ENCODE measurements at places on chromosomes 1 and 21.
A peak's percentile ranks its signal among the peaks of the same experiment; 100 is the strongest.

DNA sequence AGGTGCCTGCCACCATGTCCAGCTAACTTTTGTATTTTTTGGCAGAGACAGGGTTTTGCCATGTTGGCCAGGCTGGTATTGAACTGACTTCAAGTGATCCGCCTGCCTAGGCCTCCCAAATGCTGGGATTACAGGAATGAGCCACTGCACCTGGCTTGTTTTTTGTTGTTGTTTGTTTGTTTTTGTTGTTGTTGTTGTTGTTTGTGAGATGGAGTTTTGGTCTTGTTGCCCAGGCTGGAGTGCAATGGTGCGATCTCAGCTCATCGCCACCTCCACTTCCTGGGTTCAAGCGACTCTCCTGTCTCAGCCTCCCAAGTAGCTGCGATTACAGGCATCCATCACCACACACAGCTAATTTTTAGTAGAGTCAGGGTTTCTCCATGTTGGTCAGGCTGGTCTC lies 7.1 kb upstream of the L1TD1 start:
- H3K36me3 ChIP-seq = no peaks in the 10 kb centered on the region
- no peaks in the 10 kb centered on the region for H3K27me3 ChIP-seq
- no peak overlapping the region for H3K27ac ChIP-seq
- DNase-seq = no peak
- no peak overlapping the region for H3K4me3 ChIP-seq
- H3K4me1 ChIP-seq = no peaks in the 10 kb centered on the region

DNA sequence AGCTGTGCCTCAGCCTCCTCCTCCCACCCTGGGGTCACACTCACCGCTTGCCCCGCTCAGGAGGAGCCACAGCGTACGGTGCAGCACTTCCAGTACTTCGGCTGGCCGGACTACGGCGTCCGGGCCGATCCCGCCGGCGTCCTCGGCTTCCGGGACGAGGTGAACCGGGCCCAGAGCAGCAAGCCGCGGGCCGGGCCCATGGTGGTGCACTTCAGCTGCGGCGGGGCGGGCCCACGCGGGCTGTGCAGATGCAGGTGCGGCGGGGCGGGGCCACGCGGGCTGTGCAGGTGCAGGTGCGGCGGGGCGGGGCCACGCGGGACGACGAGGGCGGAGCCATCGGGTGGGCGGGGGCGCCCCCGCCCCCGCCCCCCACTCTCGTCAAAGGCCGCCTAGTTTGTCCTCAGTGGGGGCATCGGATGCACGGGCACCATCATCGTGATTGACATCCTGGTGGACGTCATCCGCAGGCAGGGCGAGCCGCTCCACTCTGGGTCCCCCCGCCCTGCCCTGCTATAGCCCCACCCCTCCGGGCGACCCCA lies 5.5 kb downstream of the RNF223 start:
- H3K4me3 ChIP-seq = peak overlapping the region; percentile 48
- H3K36me3 ChIP-seq = no peaks in the 10 kb centered on the region
- H3K4me1 ChIP-seq = no peaks in the 10 kb centered on the region
- no peak for DNase-seq
- H3K27me3 ChIP-seq = no peaks in the 10 kb centered on the region

GRCh38 chr1:212142883-212143530 lies 107.5 kb downstream of the DTL start:
- H3K27ac ChIP-seq = no peak overlapping the region
- no peaks in the 10 kb centered on the region for H3K27me3 ChIP-seq
- peaks cover 8% of the 10 kb centered on the region for H3K4me1 ChIP-seq
- H3K4me3 ChIP-seq = no peak overlapping the region
- DNase-seq = no peak

DNA sequence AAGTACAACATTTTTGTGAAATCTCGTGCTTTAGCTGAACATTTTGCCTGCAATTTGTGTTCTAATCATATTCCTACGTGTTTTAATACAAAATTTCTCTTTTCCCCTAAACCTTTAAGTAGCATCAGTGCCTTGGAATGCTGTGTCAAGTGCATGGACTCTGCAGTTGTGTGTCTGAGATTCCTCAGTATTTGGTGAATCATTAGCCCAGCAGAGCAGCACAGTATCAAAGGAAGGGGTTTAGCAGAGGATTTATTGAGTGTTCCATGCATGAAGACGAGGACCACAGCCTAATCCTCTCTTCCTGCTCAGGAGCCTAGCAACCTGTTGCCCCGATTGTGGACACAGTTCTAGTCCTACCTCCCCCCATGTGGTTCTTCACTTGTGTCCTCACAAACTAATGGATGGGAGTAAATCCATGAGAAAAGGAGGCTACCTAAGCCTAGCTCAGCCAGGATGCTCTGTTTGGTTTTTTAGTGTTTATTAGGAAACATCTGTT lies 29.3 kb upstream of the PCP4 start:
- H3K27me3 ChIP-seq = no peaks in the 10 kb centered on the region
- no peak for DNase-seq
- H3K36me3 ChIP-seq = no peaks in the 10 kb centered on the region
- no peaks in the 10 kb centered on the region for H3K4me1 ChIP-seq

- no peaks in the 10 kb centered on the region for H3K36me3 ChIP-seq
- H3K27me3 ChIP-seq = peaks cover 54% of the 10 kb centered on the region
- no peak for DNase-seq
- no peak overlapping the region for H3K4me3 ChIP-seq
- H3K27ac ChIP-seq = no peak overlapping the region
These were observed 61.3 kb downstream of the CDK18 start for GRCh38 chr1:205565799-205566198.

DNA sequence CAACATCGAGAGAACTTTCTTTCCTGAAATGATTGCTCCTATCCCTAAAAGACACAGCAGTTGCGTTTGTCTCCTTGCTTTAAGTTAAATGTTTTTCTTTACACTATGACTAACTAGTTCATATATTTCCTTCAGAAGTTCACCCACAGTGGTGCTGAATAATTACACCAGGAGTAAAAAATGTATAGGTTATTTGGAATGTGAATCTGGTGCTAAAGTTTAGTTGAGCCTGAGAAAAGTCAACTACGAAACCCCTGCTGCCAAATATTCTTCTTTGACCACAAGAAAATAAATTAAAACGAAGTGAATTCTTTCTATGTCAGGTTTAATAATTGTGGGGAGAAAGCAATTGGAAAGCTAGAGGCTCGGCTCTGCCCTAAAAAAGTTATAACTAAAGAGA lies 52.8 kb downstream of the C4BPA start:
- H3K4me3 ChIP-seq = no peak overlapping the region
- no peak for DNase-seq
- no peaks in the 10 kb centered on the region for H3K27me3 ChIP-seq
- H3K27ac ChIP-seq = no peak overlapping the region
- no peaks in the 10 kb centered on the region for H3K4me1 ChIP-seq

Data from common myeloid progenitor, CD34-positive (primary cell).